HS-27A (cell line): ENCODE measurements at places on chromosomes 16 and 17.

GRCh38 chr17:82334622-82335394 is 1.2 kb upstream of the SECTM1 start:
- DNase-seq = no peak

DNA sequence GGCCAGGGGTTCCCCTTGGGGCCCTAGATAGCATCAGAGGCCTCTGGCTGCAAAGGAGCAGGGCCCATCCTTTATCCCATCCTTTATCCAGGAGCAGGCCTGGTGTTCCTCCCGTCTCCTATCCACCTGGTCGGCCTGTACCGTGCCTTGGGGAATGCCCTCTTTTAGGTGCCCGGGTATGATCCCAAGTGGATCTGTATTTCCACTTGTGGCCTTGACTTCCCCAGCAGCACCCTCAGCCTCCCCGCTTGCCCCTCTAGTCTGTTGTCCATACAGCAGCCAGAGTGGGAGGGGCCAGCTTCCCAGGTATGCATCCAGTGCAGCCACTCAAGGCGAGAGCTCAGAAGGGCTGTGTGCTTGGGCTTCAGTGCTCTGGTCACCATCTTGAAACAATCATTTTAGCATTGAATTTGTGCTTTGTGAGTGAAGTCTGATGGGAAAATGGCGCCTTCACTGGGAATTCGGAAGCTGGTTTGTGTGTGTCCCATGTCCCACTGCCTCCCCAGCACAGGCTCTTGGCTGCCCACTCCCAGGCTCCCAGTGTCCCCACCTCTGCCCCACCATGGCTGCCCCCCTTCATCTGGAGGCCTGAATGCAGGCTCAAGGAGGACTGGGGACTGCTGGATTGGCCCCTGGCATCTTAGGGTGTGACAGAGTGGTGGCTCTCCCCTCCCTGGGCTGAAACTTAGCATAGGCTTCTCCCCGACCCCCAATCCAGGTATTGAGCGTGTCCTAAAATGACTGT is 3.3 kb upstream of the RNF112 start:
- DNase-seq = no peak

DNA sequence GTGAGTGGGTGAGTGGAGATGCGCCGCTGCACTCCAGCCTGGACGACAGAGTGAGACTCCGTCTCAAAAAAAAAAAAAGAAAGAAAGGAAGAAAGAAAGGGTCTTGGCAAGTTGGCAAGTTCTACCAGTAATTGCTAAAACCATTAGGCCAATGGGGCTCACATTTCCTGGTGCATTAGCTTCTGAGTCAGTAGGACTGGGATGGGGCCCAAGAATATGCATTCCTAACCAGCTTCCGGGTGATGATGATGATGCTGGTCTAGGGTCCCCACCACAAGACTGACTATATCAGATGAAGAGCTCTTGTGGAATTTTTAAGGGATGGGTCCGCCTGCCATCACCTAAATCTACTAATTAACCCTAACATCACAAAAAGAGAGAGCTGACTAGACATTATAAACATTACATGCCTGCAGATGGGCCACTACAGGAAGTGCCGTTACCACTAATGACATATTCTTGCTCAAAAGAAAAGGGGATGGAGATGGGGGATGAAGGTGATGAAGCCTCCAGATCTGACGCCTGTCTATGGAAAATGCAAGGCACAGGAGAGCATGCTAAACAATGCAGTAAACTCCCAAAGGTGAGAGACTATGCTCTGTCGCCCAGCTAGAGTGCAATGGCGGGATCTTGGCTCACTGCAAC is 13.1 kb downstream of the MYH11 start:
- DNase-seq = no peak

DNA sequence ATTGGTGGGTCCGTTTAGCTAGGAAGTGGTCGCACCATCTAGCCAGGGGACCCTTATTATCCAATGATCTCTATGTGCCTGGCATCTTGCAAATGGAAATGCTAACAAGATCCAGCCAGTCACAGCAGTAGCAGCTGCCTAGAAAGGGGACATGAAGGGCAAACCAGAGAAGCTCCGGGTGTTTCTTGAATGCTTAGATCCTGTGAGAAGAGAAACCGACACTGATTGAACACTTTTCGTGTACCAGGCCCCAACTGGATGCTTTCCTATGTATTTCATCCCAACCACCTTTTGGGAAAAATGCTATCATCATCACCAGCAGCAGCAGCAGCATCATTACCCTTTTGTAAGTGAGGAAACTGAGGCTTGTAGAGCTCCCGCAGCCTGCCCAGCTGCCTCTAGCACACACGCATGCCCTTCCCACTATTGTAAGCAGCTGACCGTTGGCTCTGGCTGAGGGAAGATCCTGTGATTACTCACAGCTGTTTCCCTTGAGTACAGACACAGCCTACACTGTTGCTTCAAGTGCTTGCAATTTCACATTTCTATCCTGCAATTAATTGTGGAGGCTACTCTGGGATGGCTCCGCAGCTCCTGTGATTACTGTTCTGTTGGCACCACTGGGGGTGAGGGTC is 180.7 kb upstream of the CACNG5 start:
- DNase-seq = no peak

GRCh38 chr17:80960037-80960796 is 31.4 kb upstream of the CHMP6 start:
- no peak for DNase-seq

GRCh38 chr17:50467114-50467854 is 1.4 kb downstream of the CHAD start:
- no peak for DNase-seq

- DNase-seq = no peak
Measured at GRCh38 chr17:31226950-31227349, 70.1 kb downstream of the OMG start.

DNA sequence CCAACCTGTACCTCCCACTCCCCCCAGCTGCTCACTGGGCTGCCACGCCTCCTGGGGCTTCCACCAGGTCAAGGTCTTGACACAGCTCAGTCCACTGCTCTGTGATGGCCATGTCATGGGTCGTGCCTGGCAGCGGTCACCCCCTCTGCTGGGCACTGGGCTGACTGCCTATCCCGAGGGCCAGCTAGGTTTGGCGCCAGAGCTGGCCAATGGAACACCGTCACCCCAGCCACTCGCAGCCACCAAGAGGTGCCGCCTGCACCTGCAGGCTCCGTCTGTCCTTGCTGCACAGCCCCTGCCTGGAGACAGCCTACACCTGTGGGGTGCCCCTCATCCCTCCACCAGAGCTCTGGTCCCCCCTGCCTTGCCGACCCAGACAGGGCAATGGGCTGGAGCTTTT is 4.5 kb upstream of the RAB40C start:
- no peak for DNase-seq

DNA sequence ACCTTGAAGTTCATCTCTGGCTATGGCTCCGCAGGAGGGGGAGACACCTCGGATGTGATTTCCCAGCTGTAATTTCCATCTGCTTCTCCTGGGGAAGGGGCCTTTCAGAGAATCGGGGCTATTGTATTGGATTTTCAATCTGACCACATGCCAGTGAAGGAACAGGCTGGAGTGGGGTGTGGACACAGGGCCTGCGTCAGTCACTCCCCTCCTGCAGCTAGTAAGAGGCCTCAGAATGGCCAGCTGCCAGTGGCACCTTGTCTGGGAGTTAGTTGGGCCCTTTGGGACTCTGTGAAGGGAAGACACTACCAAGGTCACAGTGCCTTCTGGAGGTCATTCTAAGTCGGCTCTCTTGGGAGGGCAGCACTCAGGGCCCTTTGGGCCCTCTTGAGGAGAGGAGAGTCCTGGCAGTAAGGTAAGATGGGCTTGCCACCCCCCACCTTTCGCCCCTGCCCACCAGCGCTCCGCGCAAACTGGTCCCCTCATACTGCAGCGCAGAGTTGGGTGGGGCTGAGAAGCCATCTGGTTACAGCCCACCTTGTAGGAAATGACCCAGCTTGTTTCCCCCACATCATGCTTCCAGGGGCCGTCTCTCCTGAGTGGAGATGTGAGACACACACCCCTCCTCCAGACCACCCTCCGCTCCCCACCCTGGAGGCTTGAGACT is 5.4 kb downstream of the NXPH3 start:
- no peak for DNase-seq

GRCh38 chr16:410516-411178 is 9.0 kb downstream of the DECR2 start:
- no peak for DNase-seq

- DNase-seq = no peak
Measured at GRCh38 chr16:75647112-75647491, 363 bp downstream of the KARS1 start.

GRCh38 chr17:8225813-8226535 is 15.6 kb upstream of the AURKB start:
- no peak for DNase-seq

- no peak for DNase-seq
Measured at GRCh38 chr16:23318639-23319038, 16.5 kb downstream of the SCNN1B start.

DNA sequence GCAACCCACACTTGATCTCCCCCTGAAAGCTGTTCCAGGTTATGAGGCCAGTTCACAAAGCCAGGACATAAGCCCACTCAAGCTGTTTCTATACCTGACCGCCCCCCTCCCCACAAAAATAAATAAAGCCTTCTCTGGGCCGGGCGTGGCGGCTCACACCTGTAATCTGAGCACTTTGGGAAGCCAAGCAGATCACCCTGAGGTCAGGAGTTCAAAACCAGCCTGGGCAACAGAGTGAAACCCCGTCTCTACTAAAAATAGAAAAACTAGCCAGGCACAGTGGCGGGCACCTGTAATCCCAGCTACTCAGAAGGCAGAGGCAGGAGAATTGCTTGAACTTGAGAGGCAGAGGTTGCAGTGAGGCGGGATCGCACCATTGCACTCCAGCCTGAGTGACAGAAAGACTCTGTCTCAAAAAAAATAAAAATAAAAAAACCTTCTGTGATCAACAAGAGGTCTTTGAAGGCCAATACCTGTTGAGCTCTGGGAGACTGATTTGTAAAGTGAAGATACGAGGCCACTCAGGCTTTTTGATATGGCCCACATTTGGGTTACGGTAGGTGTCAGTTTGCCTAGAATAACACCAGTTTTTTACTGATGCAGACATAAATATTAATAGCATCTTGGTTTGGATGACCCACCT is 2.2 kb downstream of the KDM8 start:
- DNase-seq = no peak

DNA sequence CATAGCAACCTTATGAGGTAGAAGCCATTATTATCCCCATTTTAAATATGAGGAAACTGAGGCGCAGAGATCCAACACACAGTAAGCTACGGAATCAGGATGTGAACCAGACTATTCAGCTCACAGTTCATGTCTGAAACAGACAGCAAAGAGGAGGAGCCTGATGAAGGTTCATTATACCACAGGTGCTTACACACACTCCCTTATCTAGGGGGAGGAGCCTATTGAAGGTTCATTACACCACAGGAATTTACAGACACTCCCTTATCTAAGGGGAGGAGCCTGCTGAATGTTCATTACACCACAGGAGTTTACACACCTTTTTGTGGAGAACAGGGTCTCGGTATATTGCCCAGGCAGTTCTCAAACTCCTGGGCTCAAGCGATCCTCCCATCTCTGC is 21.9 kb downstream of the C16orf95 start:
- no peak for DNase-seq

DNA sequence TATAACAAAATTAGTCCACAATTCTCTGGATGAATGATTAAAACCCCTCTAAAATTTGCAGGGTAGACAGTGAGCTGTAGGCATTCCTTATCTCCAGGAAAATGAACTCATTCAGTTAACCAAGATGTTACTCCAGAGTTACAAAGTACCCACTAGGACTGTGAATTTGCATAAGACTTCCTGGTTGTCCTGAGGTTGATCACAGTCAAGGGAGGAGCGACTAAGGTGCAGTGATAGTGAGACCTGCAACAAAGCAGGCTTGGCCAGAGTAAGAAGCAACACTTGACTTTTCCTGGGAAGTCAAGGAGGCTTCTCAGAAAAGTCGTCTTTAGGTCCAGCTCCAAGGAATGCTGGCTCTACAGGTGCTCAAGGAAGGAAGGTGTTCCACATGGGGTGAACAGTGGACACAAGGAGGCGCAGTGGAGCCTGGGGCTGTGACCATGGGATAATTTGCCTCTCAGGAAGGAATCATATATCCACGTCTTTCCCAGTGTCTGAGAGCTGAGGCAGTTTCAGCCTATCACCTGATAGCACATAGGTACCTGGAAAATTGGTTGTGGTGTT is 821.1 kb upstream of the EEF2KMT start:
- no peak for DNase-seq

GRCh38 chr17:76539631-76540271 is at the start of gene PRCD:
PRCD (plus strand) TSS chr17:76540044; CDS start chr17:76540142, 98 bp downstream.
- DNase-seq = no peak

- DNase-seq = no peak
Measured at GRCh38 chr16:20624882-20625807, 49.0 kb upstream of the ACSM2B start.

DNA sequence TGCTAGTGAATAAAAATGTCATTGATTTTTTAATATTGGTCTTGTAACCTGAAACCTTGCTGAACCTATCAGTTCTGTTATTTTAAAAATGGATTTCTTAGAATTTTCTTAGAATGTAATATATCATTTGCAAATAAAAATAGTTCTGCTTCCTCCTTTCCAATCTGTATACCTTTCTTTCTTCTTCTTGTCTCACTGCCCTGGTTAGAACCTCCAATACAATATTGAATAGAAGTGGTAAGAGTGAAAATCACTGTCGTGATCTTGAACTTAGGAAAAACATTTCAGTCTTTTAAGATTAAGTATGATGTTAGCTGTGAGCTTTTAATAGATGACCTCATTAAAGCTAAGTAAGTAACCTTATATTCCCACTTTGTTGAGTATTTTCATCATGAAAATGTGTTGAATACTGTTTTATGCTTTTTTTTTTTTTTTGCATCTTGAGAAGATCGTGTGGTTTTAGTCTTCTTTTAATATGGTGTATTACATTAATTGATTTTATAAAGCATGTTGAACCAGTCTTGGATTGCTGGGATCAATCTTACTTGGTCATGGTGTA is 104.8 kb upstream of the NACA2 start:
- DNase-seq = no peak

DNA sequence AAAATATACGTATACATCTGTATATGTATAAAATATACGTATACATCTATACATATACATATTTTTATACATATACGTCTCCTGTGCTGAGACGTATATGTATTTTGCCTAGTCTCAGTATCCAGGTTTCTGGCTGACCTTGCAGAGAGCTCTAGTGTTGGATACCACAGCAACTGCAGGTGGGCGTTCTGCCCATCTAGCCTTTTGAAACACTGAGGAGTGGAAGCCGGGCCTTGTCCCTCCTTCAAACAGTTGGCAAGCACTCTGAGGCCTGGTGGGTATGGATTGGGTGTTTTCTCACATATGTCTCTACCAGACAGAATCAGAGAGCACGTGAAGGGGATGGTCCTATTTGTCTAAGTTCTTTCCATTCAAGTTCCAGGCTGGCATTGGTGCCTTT is 39.4 kb upstream of the MRC2 start:
- no peak for DNase-seq
